AG10803 (cell line): ENCODE measurements at places on chromosomes 11 and 22.

DNA sequence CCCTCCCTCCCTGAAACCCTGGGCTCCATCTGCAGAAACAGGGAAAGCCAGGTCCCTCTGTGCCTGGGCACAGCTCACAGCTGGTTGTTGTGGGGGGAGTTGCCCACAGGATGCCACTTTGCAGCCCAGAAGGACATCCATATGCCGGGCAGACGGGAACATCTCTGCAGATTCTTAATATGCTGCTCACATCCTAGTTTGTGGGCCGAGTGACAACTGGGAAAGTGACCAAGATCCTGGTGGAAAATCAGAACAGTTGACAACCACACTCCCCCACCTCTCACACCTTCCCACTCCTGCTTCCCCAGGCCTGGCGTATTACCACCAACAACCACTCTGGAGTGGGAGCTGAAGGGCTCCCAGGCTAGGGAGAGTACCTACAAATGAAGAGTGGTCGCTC, 7.3 kb upstream of the SCGB1A1 start:
- DNase-seq: no peak

- DNase-seq: no peak
These were observed 256.9 kb upstream of the FAT3 start for GRCh38 chr11:91967691-91968045.

DNA sequence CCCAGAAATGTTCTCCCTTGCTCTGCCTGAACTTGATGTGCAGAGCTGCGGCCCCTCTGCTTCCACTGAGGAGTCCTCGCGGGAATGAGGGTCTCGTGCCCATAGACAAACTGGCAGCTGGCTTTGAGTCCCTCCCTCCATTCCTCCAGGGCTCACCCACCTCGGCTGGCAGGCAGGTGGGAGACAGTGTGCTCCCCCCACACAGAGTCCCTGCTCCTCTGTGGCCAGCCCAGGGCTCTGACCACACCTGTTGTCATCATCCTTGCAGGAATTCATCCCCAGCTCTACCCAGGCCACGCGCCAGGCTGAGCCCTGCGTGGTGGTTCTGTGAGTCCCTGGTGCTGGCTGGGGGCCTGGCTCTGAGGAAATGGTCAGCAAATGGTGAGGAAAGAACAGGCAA, 521.9 kb downstream of the TBC1D22A start:
- DNase-seq: no peak

DNA sequence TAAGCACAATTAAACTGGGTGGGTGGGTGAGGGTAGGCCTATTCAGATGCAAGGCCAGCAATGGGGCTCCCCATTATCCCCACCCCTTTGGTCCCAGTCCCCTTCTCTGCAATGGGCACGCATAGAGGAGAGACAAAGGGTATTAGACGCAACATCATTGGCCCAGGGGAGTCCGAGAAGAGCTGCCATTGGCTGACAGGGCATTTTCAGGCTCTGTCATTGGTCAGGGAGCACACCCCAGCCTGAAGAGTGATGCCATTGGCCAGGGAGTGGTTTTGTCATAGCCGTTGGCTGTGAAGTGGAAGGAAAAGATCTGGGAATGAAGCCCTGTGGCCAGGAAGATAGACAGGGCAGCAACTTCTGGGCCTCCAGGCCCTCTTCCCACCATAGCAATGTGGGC, 2.8 kb upstream of the TRIM3 start:
- DNase-seq: no peak

DNA sequence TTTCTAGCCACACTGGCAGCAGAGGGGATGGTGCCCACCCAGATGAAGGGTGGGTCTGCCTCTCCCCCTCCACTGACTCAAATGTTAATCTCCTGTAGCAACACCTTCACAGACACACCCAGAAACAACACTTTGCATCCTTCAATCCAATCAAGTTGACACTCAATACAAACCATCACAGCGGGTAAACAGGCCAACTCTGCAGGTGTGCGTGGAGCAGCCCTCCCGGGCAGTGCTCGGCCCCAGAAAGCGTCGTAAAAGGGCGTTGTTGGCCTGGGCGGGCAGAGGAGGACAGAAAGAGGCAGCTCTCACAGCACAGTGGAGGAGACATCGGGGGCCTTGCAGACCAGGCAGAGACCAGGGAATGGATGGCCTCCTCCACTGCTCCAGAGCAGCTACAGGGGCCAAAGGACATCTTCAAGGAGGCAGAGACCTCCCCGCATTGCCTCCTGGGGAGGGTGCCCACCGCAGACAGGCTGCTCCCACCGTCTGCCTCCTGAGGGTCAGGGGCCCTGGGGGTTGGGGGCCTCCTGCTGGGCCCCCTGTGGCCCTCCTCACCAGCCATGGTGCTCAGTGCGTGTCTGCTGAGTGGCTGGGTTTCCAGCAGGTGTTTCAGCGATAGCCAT, 56.1 kb upstream of the FADD start:
- DNase-seq: no peak
